Activated CD8-positive, alpha-beta memory T cell treated with anti-CD3 and anti-CD28 coated beads for 1 hour (primary cell): ENCODE measurements at places on chromosomes 11 and 22.
A peak's percentile ranks its signal among the peaks of the same experiment; 100 is the strongest.

GRCh38 chr11:117792241-117792640 lies 4.8 kb downstream of the DSCAML1 start:
- no peak for DNase-seq

DNA sequence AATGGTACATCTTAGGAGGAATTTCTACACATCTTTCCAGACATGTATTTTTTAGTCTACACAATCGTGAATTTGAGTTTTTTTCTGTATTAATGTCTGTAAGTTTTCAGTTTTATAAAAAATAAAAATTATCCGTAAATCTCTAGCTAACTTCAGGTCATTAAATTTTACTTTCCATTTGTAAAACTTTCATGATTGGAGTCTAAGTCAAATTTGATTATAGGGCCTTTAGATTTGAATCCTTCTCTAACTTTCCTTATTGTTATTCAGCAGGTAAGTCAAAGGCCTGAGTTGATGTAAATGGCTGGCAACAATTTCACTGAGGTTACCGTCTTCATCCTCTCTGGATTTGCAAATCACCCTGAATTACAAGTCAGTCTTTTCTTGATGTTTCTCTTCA lies at the start of gene OR8I2:
Gene OR8I2, plus strand, starts transcription at position 301 of the 400 bp plus-strand sequence. Its CDS starts 0 bp downstream, at position 301.
- DNase-seq, result no peak

GRCh38 chr11:107953446-107953845 lies 25.2 kb downstream of the RAB39A start:
- no peak for DNase-seq

DNA sequence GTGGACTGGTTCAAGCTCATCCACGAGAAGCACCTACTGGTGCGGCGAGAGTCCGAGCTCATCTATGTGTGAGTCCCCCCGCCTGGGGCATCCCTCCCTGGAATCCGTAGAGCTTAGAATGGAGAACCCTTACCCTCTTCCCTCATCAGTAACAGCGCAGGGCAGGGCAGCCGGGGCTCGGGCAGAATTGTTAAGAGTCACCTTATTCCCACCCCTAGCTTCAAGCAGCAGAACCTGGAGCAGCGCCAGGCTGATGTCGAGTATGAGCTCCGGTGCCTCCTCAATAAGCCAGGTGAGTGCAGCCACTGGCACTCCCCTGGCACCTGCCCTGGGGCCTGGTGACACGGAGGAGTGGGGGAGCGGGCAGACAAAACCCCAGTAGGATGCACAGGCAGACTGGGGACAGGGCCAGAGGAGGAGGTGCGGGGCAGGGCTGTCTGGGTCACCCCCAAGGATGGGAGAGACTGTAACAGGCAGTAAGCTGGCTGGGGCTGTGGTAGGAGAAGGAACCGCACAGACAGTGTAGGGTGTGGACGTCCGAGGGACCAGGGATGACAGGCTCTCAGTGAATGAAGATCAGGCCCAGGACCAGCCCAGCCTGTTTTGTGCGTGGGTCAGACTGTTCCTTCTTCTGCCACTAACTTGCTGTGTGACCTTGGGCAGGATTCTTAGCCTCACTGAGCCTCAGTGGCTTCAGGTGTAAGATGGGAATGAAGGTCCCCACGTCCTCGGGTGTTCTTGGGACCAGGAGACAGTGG lies 20.4 kb downstream of the C22orf23 start:
- no peak for DNase-seq

DNA sequence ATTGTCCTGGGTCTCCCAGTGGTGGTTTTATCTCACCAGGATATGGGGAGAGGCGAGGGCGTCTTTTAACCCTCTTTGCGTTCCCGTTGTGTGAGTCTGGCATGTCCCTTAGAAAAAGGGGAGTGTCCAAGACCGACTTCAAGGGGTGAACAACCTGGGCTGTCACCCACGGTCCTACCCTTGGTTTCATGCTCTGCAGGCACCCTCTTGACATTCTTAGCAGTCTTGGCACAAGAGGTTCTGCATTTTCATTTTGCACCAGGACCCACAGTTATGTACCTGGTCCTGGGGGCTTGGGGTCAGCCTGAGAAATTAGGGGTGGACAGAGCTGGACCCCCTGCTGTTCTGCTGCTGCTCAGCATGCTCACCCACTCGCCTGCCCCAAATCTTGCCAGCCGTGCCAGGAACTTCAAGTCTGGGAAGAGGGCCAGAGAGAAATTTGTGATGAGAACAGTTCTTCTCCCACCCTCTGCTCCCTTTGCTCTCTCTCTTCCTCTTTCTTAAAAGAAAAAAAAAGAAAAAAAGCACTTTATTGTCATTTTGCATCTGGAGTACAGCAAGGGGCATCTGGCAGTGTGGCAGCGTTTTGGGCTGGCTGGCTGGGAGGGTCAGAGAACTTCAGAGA lies 471.2 kb downstream of the MIAT start:
- no peak for DNase-seq

- DNase-seq, result no peak
Measured at GRCh38 chr11:61756452-61757212, 4.2 kb downstream of the MYRF start.

DNA sequence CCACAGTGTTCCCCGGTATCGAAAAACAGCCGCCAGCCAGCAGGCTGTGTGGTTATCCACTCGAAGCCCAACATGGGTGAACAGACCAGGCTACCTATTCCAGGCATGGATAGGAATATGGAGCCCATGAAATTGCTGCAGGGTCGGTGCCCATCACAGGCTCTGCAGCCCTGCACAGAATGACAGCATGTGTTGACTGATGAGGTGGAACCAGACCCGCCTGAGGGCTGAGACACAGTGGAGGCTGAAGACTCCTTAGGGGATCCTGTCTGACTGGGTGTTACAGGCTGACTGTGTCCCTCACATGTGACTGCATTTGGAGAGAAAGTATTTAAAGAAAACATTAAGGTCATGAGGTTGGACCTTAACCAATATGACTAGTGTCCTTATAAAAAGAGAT lies 6.2 kb upstream of the YPEL1 start:
- no peak for DNase-seq

GRCh38 chr11:77191823-77192495 lies 63.9 kb downstream of the MYO7A start:
- DNase-seq, result peak; percentile 5

DNA sequence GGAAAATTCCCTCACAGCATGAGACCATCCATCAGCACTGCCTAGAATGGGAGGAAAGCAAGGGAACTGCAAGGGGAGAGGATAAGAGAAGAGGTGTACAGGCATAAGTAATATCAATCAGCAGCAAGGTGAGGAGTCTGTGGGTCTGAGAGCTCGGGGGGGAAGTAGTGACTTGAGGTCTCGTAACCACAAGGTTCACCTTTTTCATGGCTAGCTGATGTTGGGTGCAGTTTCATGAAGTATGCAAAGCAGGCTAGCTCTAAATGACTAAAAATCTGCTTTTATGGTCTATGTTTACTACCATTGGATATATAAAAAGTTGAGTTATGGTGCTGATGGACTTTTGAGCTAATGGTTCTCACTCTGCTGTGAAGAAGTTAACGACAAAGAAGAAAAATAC lies 35.8 kb downstream of the OR4C6 start:
- DNase-seq, result no peak

DNA sequence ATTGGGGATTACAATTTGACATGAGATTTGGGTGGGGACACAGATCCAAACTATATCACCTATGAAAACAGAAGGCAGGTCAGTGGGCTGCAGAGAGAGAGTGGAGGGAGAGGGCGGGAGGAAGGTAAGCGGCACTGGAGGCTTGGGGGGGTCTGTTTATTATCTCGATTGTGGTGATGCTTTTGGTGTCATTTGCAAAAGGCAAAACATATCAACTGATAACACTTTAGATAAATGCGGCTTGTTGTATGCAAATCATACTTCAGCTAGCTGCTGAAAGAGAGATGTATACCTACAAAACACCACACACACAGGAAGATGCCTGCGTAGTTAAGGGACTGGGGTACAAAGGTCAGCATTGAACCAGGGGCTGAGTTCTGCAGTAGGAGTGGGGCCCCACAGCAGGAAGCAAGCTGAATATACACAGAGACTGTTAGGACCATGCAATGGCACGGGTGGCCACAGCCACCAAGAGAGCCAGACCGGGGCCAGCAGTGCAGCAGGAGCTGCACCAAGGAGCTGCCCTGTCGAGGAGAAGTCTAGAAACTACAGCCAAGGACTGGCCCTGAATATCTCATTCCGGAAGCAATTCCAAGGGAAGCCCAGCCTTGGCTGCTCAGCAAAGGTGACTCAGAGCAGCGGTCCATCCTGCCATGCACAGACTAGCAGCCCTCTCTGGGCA lies 23.8 kb upstream of the TOLLIP start:
- no peak for DNase-seq
